ENCODE measurements at places on chromosomes 2 and 18.

DNA sequence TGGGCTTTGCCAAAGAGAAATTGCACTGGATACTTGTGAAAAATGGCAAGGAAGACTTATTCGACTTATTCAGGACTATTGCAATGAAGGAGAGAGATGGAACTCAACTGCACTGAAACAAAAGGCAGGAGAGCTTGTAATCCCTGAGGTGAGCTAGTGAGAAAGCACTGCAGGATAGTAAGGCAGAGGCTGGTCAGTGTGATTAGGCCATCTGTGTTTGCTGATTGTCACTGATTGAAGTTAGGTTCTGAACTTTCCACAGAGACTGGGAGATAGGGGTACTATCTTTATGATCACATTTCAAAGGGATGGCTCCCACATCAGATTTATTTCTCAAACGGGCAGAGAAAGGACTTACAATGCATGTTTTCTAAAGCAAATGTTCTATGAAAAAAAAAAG is 82.9 kb downstream of the SERPINB8 start:
- no peak for DNase-seq

DNA sequence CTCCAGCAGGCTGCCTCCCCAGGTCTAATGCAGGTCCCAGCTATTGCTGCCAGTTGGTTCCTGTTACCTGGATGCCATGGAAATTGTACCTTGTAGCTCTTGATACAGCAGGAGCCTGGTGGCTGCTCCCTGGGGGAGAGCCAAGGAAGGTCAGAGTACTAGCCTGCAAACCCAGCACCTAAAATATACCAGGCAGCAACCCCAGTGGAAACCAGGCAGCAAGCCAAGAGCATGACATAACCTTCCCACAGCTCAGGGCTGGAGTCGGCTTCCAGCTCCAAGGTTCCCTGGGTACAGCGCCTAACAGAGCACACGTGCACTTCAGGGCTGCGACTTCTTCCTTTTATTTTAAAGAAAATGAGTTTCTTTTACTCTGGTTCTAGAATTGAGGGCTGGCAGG is 30.3 kb downstream of the TNP1 start:
- no peak for DNase-seq

DNA sequence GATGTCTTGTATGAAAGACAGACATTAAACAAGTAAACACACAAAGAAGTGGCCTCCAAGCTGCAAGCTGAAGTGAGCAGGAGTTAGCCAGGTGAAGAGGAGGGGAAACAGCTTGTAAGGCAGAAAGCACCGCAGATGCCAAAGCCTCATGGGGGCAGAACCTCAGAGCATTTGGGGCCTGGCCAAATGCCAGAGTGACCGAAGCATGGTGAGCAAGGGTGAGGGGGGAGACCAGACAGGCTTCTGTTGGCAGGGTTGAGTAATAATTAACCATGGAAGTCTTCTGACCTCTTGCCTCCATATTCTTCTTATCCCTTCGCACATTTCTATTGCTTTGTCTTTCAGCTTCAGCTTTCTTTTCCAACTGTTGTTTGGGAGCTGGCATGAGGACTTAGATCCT is 5.6 kb downstream of the QPCT start:
- no peak for DNase-seq

- no peak for DNase-seq
These were observed 136.5 kb upstream of the ETAA1 start for GRCh38 chr2:67260343-67261277.

GRCh38 chr2:238242731-238243495 is 3.1 kb upstream of the HES6 start:
- no peak for DNase-seq

GRCh38 chr2:105308382-105309146 is 21.0 kb downstream of the TGFBRAP1 start:
- no peak for DNase-seq

GRCh38 chr2:15337996-15338666 is 223.0 kb downstream of the NBAS start:
- DNase-seq: no peak

DNA sequence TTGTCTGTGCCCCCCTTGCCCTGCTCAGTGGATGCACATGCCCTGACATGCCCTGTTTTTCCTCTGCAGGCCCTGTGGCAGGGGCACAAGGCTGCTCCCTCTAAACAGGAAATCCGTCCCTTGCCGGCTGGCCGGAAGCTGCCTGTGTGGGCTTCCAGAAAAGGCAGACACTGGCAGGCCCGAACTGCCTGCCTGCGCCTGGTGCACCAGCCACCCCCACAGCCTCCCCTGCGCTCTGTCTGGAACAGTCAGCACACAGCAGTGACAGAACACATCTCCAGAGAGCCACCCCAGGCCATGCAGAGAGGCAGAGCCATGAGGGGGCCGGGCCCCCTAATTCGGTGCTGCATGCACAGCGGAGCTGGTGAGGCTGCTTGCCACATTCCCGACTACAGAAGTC is 33.5 kb downstream of the LOXHD1 start:
- DNase-seq: no peak

DNA sequence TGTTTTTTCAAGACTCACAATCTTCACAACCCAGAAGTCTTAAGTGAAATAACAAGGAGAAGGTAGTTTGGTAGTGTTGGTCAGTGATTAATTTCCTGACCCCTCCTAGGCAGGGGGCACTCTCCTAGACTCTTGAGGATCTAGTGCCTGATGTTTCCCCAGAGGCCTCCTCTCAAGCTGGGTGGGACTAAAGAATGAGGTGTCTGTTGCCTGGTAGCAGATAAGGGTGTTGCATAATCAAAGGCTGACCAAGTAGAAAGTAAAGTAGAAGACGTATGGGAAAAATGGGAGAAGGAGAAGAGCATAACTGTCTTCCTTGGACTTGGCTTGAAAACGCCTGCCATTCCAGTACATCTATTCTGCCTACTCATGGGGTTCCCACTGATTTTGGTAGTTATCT is 37.8 kb downstream of the VIT start:
- DNase-seq: no peak

DNA sequence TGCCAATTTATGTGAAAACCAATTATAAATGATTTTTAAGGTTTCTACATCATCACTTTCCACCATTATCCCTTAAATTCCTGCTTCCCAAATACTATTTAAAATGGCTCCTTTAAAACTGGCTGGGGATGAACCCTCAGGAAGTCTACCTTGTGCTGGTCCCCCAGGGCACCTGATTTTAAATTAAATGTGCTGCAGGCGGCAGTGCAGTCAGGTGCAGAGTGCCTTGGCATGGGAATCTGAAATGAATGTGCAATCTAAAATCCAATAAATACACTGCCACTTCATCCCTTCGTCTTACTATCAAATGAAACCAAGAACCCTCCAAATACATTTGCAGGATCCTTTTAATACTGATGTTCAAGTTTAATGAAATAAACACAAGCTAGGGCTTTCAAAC is 61.8 kb downstream of the C2orf76 start:
- no peak for DNase-seq

GRCh38 chr18:39105104-39105503 is 1539.5 kb upstream of the CELF4 start:
- no peak for DNase-seq

GRCh38 chr2:218727502-218728165 is 17.0 kb downstream of the TTLL4 start:
- no peak for DNase-seq

DNA sequence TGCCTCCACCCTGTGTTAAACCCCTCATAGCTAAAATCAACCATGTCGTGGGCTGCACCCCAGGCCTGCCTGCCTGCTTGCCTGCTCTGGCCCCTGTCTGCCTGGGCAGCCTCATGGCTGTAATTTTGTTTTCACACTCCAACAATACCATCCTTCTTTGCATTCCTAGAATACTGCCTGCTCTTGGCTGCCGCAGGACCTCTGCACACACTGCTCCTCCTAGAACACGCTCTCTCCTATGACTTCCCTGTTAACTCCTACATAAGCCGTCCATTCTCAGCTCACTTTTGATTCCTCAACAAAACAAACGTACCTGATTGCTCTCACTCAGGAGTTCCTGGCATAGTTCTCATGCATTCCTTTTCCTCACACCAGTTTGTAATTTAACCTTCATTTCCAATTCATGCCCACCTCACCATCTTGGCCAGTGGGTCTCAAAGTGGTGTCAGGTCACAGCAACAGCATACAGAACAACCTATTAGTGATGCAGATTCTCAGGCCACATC is 2.5 kb downstream of the UXS1 start:
- DNase-seq: no peak

- DNase-seq: no peak
These were observed 26.6 kb upstream of the MAP3K20 start for GRCh38 chr2:173048897-173049661.

- DNase-seq: no peak
These were observed 582.1 kb downstream of the ZEB2 start for GRCh38 chr2:143937723-143938350.

DNA sequence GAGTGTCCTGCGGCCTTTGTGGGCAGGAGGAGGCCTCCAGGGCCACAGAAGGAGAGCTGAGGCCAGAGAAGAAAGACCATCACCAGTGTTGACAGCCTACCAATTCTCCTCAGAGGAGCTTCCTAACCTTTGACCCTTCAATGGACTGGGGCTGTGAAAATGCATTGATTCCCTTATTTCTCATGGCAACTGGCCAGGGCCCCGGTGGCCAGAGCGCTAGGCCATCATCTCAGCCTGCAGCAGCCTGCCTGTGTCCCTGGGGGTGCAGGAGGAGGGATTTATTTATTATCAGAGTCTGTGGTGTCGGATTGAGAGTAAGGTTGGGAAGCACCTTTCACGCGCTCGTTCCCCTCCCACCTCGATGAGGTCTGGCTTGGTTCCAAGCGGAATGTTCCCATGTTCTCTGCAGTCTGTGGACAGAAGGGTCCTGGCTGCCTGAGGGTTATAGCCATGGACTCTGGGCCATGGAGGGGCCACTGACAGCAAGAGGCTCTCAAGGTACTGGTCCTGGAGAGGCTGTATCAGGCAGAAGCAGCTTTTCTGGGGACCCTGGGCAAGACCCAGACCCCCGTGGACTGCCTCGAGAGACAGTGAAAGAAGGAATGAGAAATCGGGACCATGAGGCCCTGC is 53.8 kb downstream of the CYP27C1 start:
- DNase-seq: no peak

GRCh38 chr2:2993172-2993692 is 384.4 kb downstream of the EIPR1 start:
- DNase-seq: no peak

DNA sequence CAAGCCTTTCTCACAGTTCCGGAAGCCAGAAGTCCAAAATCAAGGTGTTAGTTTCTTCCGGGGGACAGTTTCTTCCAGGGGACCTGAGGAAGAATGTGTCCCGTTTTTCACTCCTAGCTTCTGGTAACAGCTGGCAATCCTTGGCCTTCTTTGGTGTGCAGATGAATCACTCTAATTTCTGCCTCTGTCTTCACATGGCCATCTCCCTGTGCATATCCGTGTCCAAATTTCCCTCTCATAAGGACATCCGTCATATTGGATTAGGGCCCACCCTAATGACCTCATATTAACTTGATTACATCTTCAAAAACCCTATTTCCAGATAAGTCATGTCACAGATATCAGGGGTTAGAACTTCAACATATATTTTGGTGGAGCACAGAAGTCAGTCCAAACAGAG is 141.4 kb downstream of the ZEB2 start:
- DNase-seq: no peak

DNA sequence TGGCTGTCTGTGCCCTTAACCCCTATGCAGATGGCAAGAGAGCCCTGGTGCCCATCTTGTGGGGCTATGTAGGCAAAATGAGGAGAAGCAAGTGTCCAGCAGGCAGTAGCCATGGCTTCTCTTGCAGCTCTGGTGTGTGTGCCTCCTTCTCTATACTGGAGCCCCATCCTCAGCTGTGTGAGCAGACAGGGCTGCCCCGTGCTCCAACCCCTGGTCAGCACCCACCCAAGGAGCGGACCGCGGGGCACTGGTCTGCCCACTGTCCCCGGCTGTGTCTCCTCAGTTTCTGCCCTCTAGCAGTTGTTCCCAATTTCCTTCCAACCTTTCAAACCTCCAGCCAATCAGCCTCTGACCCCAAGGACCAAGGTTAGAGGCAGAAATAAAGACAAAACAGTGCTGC is 134.9 kb upstream of the GLI2 start:
- DNase-seq: no peak

DNA sequence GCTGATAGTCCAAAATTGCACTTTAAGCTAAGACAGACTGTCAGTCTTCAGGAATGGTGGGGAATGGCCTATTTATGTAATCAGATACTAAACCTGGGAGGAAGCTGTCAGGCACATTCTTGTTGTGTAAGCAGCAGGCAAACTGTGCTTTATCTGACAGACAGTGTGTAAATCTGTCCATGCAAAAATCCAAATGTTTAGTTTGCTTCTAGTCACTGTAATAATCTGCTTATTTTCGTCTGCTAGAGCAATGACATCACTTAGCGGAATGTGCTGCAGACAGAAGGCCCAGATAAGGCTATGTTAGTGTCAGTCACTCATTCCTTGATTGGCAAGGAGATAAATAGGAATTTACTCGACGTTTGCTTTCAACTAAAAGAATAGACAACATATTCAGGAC is 263.5 kb downstream of the ZNF407 start:
- DNase-seq: no peak

- DNase-seq: peak; percentile 2
These were observed 7.6 kb downstream of the ADRA2B start for GRCh38 chr2:96108541-96109360.

GRCh38 chr2:102005989-102006885 is 14.5 kb downstream of the IL1R2 start:
- DNase-seq: no peak

DNA sequence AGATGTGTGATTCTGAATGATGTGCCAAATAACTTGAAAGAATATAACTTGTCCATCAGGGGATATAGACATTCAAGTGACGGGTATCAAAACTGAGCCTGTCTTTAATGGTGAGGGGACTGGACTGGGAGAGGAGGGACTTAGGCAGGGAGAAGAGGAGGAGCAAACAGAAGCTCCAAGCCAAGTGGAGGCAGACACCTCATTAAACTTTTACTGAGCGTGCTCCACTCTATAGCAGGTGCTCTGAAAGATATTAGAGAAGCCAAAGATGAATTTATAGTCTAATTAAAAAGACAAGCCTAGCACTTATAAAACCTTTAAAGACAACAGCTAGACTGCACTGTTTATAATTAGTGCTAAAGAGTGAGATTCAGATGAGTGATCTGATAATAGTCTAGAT is 47.7 kb upstream of the SMAD2 start:
- DNase-seq: no peak

GRCh38 chr2:190804182-190804795 is 76.3 kb upstream of the GLS start:
- no peak for DNase-seq
